Stimulated activated CD4-positive, alpha-beta T cell treated with anti-CD3 and anti-CD28 coated beads, TNF-alpha, amount 100 ng/mL, for 4 hours (primary cell): ENCODE measurements at places on chromosomes 4 and X.

- no peak for DNase-seq
These were observed 1.6 kb upstream of the EXOC1 start for GRCh38 chr4:55851885-55852284.

DNA sequence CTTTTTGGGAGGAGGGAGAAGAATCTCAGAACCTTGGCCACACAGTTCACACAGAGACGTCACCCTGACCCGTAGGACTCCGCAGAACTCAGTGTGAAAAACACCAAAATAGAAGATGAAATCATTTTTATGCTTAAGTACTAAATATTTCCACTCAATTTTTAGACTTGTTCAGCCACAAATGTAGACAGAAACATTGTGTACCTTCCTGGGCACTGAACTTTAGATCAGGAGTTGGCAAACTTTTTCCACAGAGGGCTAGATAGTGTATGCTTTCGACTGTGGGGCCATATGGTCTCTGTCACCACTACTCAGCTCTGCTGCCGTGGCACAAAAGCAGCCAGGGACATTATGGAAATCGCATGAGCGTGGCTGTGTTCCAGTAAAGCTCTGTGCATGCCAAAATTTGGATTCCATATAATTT is 61.8 kb upstream of the STOX2 start:
- DNase-seq, result no peak

DNA sequence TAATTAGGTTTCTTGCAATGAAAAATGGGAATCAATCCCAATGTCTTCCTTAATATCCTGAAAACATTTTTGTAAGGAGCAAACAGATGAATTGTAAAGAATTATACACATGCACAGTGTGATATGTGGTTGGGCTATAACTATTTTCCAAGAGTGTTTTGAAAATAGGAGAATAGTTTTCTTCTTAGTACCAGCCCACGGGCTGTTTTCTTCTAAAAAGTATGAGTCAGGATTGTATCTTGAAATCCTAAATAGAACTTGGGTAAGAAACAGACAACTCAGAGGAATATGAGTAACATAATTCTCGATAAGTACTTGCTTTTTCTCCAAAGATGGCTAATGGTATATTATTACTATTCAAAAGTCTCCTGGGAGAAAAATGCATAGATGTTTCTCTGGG is 136.7 kb downstream of the MAGEC2 start:
- no peak for DNase-seq

GRCh38 chr4:162582180-162582579 is 418.4 kb upstream of the FSTL5 start:
- no peak for DNase-seq

GRCh38 chrX:23790155-23790497 is 7.2 kb downstream of the SAT1 start:
- no peak for DNase-seq
